A549 treated with CpdA at 1 μM for 4 hours (cell line): ENCODE measurements at places on chromosomes 1 and 21. TPM values are rescaled to one million over a fixed set of nuclear protein-coding genes. Genes with fewer than 3 reads are reported as not detected.

Gene NEXN
- total RNA-seq = 4.0 to 9.3 TPM (median 4.9 TPM) in 5 replicates

Gene ARHGAP29
- total RNA-seq = 13.8 to 23.2 TPM (median 15.0 TPM) in 5 replicates

Gene PTPRC
- total RNA-seq = 0.01 TPM in 1 of 5 replicates, not detected in the others

Gene LRRC39
- total RNA-seq = 0.09 to 0.15 TPM in 2 of 5 replicates, not detected in the others

Gene OR14A2
- not detected in 5 replicates for total RNA-seq

Gene SLC44A3
- total RNA-seq = 1.6 to 2.1 TPM (median 1.7 TPM) in 5 replicates

Gene SHISA4
- total RNA-seq = 9.9 to 20.3 TPM (median 17.3 TPM) in 5 replicates
